ENCODE measurements at places on chromosomes 7 and 10. TPM values are rescaled to one million over a fixed set of nuclear protein-coding genes. Genes with fewer than 3 reads are reported as not detected.

Gene OR2A5
- not detected for total RNA-seq

Gene NEBL
- 22.0 TPM for total RNA-seq

Gene SLC29A3
- 6.0 TPM for total RNA-seq

Gene CABCOCO1
- 3.4 TPM for total RNA-seq

Gene MYH16
- not detected for total RNA-seq

Data from mucosa of descending colon (tissue), 3 donors.